ENCODE measurements at places on chromosomes 16 and 17. TPM values are rescaled to one million over a fixed set of nuclear protein-coding genes. Genes with fewer than 3 reads are reported as not detected.

DNA sequence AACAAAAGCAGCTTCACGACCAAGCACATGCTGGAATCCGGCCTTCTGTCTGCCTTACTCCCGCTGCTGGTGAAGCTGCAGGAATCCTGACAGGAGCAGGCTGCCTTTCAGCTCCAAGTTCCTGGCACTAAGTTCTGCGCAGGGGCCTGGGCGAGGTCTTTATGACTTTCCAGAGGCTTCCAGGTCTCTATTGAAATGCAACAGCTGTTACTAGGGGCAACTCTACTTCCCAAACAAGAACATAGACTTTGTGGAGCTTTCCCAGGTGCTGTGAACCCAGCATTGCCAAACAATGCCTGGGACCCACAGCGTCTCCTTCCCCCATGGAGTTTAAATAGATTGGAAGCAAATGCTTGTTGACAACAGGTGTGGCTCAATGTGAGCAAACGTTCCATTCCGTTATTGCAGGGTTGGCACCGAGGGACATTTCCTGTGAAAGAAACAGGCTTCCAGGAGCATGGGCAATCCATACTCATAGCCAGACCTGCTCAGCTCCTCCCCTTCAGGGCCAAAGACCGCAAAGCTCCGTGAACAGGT is 156.0 kb downstream of the CDH13 start:
- no peak for DNase-seq

The KCNG4 gene
- not detected for total RNA-seq

DNA sequence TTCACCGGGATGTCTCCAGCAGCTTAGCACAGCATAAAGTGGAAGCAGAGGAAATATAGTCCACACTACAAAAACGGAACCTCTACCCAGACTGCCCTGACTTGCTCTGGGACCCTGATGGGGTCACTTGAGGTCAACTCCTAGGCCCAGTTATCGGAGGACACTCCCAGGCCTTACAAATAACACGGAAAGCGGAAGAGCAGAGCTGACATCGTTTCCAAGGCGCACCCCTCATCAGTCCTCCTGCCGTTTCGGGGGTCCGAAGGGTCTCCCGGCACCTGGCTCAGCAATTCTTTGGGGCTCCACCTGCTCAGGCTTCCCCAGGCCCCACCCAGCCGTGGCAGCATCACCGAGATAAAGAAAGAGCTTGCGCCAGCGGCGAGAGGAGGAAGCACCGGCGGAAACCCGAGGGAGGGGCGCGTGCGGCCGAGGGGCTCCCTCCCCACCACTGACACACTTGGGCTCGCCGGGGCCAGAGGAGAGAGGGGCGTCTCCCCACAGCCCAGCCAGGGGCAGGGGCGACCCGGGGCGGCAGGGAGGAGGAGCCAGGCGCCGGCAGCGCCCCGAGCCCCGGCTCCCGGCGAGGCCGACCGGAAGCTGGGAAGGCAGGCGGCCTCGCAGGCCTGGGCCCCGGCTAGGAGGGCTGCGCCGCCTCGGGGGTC is 727 bp downstream of the CORO7 start:
- no peak for DNase-seq

GRCh38 chr17:14156689-14157088 is 80.0 kb downstream of the CDRT15 start:
- DNase-seq, result no peak

- DNase-seq, result no peak
These were observed 13.3 kb downstream of the CDH3 start for GRCh38 chr16:68658341-68658973.

The ENDOV gene
- 10.5 TPM for total RNA-seq

The GIT1 gene
- 47.7 TPM for total RNA-seq

DNA sequence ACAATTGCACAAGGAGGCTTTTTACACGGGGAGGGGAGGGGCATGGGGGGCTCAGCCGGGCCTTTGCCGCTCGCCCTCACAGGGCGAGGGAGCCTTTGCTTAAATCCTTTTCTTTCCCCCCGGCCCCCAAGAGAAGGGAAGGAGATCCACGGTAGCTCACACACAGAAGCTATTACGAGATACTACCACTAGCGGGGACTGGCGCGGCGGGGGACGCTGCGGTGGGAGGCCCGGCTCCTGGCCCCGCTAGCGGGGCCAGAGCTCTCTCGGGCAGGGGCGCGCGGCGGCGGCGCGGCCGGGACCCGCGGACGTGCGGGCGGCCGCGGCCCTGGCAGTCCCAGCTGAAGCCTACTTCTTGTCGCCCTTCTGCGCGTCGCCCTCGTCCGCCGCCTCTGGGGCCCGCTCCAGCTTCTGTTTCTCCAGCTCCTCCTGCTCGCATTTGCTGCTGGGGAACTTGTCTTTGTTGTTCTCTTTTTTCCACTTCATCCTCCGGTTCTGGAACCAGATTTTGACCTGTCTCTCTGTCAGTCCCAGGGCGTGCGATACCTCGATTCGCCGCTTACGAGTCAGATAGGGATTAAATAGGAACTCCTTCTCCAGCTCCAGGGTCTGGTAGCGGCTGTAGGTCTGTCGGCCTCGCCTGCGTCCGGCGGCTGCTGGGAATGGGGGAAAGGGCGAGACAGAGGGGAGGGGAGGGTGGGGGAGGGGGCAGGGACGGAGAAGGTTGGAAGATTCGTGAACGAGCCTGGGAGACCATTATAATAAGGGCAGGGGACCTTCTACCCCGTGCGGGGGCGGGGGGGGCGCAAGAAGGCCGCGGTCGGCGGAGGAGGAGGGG is 2.0 kb downstream of the HOXB8 start:
- DNase-seq, result no peak

DNA sequence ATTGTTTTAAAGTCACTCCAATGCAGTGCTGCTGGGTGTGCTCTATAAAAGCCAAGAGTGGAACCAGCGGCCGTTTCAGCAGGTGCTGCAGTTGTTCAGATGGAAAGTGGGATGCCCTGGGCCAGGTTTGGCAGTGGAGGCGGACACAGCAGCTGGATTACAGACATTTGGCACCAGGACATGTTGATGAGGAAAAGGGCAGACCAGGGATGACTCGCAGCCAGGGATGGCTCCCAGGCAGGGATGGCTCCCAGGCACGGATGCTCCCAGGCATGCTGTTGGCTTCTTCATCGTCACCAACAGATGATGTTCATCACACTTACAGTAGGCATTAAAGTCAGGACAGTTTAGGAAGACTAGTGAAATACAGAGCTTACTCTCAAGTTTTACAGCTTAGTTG is 10.0 kb downstream of the GAN start:
- DNase-seq, result no peak

DNA sequence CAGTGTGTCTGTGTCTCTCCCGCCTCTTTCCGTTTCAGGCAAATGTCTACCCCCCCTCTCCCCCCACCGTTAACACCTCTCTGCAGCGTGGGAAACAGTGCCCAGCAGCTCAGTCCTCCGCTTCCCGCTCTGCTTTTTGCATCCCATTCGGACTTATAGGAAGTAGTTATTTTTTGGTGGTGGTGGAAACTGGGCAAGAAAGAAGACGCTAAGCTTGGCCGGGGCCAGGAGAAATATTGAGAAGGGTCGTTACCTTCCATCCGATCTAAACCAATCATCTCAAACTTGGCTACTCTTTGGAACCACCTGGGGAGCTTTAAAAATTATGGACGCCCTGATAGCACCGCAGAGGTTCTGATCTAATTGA is 499 bp upstream of the HLF start:
- no peak for DNase-seq

The RSAD1 gene
- total RNA-seq, result 35.1 TPM

The CPPED1 gene
- 22.7 TPM for total RNA-seq

DNA sequence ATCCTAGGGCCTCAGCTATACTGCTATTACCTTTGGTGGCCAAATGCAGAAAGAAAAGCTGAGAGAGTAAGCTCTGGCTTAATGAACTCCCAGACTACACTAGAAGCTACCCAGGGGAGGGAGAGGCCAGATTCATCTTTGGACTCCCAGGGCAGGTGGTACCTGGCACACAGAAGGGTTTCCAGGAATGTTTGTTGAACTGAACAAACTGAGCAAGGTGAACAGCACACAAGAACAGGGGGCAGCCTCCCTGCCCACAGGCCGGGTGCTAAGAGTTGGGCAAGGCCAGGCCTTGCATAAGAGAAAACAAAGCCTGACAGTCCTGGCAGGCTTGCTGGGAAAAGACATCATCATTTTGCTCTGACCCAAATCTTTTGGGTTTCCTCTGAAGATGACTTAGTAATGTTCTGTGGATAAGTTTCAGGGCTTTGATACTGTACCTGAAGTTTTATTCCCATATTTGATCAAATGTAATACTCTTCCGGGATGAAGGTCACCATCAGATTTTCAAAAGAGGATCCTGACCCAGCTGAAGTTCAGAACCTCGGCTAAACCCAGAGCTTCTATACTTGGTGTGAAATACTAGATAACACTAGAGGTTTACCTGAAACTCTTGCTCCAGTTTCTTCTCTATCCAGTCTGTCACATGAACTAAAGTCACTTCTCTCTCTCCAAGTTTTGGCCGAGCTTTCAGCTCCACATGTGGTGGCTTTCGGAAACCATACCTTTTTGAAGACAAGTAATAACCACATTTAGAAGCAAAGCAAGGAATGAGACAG is 20.5 kb upstream of the ERN1 start:
- DNase-seq, result no peak

The SOST gene
- not detected for total RNA-seq

DNA sequence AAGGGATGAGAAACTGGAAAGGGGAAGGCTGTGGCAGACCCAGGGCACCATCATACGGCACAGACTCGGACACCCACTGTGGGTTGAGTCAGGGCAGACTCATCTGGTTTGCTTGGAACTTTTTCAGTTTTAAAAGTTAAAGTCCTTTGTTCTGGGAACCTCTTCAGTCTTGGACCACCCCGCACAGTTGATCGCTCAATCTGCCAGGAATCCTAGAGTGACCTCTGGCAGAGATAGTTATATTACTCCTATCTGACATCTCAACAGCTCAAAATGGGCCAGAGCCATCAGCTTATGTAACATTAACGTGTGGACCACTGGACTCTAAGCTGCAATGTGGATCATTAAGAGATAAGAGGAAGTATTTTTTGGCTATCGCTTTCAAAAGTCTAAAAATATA is 164.3 kb downstream of the ABCA8 start:
- no peak for DNase-seq

GRCh38 chr16:57115168-57115513 is 22.8 kb downstream of the CPNE2 start:
- DNase-seq, result no peak

GRCh38 chr17:43524945-43525575 is 21.1 kb downstream of the ETV4 start:
- no peak for DNase-seq

DNA sequence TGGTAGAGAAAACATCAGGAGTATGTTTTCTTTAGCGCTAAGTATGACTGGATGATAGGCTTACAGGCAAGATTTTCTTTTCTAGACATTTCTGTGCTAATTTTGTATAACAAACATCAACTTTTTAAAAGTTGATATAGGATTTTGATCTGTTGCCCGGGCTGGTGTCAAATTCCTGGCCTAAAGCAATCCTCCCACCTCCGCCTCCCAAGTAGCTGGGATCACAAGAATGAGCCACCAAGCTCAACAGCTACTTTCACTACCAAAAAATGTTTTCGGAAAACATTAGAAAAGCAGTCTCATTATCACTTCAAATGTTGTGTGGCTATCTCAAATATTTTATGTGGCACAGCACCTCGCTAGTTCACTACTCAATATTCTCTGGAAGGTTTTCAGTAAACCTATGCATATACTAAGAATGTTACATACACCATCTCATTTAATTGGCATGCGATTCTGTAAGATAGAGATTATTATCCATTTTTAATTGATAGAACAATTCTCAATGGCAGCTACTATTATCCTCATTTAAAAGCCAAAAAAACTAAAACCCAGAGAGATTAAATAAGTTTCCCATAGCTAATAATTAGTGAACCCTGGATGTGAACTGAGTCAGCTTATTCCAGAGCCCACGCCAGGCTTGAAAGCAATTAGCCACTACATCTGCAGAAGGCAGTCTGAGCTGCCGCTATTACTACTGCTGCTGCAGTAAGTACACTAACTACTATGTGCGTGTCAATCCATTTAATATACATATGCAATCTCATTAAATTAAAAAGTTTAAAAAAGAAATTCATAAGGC is 41.7 kb downstream of the CREBBP start:
- DNase-seq, result no peak

- DNase-seq, result no peak
These were observed 5.7 kb upstream of the NR1D1 start for GRCh38 chr17:40105861-40106759.

The ABCA8 gene
- 90.5 TPM for total RNA-seq

The KCNH6 gene
- total RNA-seq, result not detected

DNA sequence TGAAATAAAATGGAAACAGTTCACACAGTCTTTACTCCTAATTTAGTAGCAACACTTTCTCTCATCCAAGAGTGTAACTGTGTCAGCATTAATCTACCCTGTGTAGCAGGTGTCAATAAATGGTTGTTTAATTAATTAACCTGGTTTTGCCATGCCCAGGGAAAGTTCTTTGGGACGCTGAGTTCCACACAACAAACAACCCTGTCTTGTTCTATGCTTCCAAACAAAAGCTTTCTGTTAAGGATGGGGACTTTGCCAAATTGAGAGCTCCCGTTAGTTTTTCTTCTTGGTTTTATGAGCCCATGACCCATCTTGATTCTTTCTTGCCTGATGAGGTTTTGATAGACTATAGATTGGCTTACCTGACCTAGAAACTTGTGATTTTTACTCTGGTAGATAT is 530.1 kb downstream of the KCNJ2 start:
- no peak for DNase-seq

GRCh38 chr17:42553161-42553818 is 567 bp downstream of the HSD17B1 start:
- no peak for DNase-seq

DNA sequence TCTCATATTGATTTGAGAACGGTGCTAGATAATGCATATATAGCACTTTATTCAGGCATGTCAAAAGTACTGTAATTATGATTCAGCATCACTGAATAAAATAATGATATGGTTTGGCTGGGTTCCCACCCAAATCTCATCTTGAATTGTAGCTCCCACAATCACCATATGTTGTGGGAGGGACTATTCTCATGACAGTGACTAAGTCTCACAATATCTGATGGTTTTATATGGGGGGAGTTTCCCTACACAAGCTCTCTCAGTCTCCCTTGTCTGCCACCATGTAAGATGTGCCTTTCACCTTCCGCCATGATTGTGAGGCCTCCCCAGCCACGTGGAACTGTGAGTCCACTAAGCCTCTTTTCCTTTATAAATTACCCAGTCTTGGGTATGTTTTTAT is 25.6 kb upstream of the LONP2 start:
- no peak for DNase-seq

All from mesenteric fat pad (tissue), 1 donor.